ENCODE measurements at places on chromosomes 3 and 15. TPM values are rescaled to one million over a fixed set of nuclear protein-coding genes. Genes with fewer than 3 reads are reported as not detected.

- DNase-seq = no peak
Measured at GRCh38 chr3:31919528-31919927, 61.5 kb downstream of the OSBPL10 start.

Gene SAMD7
- not detected for polyA plus RNA-seq

Gene CACNA2D2
- 8.2 TPM for polyA plus RNA-seq

Gene NCK1
- 29.0 TPM for polyA plus RNA-seq

Gene SHQ1
- polyA plus RNA-seq = 11.6 TPM

DNA sequence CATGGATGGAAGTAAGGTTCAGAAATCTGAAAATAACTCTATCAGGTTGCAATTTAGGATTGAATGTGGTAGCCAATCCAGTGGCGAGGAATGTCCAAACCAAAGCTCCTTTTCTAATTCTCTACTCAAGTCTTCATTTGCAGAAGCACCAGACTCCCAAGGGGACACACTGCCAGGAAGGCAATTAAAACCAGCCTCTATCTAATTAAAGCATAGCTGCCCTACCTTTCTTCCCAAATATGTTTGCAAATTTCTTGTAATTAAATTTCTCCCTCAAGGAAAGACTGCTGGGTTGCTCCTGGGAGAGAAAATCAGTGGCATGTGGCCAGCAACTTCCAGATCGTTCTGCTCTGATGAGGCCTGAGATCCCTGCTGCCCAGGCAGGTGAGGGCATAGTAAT is 153.4 kb upstream of the MCTP2 start:
- no peak for DNase-seq

DNA sequence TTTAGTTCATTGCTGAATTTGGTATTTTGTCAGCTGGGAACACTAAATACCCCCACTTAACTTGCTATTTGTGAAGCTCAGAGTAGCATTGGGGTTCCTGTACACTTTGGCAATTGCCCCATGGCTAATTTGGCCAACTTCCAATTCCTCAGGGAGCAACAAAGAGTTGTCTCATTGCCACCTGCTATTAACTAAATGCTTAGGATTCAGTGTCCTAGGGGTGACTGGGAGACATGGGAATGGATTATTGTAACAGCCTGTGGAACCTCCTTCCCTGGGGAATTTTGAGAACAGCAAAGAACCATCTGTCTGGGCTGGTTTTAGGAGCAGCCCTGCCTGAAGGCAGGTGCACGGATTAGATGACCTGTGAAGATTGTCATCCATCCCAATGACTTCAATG is 437.4 kb upstream of the TPRG1 start:
- peak; percentile 11 for DNase-seq

GRCh38 chr3:174873832-174874657 is 14.9 kb downstream of the NAALADL2 start:
- no peak for DNase-seq

DNA sequence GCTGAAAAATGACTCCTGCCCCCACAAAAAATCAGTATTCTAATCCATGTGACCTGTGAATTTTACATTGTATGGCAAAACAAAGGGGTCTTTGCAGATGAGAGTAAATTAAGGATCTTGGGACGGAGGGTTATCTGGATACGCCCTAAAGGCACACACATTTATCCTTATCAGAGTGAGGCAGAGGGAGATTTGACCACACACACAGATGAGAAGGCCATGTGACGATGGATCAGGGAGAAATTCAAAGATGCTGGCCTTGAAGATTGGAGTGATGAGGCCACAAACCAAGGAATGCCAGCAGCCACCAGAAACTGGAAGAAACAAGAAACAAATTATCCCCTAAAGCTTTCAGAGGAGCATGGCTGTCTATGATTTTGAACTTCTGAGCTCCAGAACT is 288.5 kb downstream of the XXYLT1 start:
- no peak for DNase-seq

DNA sequence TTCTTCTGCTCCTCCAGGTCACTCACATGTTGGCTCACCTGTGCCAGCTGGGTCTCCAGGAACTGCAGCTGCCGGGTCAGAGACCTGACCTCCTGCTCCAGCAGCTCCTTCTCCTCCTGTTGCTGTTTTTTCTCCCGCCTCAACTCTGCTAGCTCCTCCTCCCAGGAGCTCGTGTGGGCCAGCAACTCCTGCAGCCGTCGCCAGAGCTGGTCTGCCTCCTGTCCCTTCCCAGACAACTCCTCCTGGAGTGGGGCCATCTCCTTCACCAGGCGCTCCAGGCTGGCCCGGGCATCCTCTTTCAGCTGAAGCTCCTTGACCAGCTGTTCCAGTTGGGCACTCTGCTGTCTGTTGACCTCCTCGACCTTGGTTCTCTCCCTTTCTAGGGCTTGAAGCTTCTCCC is 24.5 kb downstream of the CXCR6 start:
- no peak for DNase-seq

GRCh38 chr3:180630371-180630770 is 28.4 kb downstream of the TTC14 start:
- DNase-seq = no peak

DNA sequence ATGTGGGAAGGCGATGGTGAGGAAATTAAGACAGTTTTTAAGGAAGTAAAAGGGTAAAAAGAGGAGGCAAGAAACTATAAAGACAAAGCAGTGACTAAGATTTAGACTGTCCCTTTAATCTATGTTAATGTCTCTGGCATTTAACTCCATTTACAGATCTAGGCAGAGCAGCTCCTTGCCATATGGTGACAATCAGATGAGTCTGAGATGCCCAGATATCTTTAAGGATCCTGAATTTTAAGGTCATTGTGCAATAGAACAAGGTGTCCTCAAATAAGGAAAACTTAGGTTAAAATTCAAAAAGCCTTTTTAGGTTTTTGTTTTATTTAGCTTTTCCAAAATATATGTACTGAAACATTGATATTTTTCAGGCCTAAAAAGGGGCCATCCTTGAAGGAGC is 24.1 kb downstream of the RASGRP1 start:
- DNase-seq = no peak

DNA sequence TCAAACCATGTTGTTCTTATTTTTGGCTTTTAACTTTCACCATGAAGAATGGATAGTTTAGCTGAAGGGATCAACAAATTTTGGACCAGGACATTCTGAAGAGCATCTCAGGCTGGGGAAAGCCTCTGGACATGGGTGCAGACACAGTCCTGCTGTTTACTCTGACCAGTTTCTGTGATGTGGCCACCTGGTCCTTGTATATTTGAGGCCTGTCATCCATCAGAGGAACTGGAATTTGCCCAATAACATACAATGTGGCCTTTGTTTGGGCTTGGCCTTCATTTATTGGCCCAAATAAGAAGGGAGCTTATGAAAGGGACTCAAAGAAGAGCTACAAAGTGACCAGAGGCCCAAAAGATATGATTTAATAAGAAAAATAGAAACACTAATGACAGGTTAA is 127.9 kb downstream of the MYRIP start:
- DNase-seq = no peak

DNA sequence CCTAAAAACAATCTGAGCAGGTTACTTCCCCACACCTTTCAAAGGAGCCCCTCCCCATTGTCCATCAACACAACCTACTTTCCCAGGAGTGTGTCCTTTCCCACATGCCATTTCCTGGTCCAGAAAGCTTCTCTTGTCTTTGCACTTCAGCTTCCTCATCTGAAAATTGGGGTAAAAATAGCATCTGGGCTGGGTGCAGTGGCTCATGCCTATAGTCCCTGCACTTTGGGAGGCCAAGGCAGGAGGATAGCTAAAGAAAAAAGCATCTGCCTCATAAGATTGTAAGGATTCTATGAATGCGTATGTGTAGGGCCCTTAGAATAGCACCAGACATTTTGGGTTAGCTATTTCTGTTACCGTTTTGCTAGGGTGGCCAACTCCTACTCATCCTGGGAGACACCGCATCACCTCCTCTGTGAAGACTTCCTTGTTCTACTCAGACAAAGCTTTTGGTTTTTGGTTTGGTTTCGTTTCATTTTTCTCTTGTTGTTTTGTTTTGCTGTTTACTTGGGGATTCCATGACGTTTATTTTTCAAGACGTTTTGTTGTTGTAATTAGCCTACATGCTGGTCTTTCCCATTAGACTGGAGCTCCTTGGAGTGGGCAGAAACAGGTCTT is 224.4 kb upstream of the TLE3 start:
- DNase-seq = no peak

GRCh38 chr15:96160269-96160668 is 170.2 kb upstream of the NR2F2 start:
- DNase-seq = peak; percentile 73

DNA sequence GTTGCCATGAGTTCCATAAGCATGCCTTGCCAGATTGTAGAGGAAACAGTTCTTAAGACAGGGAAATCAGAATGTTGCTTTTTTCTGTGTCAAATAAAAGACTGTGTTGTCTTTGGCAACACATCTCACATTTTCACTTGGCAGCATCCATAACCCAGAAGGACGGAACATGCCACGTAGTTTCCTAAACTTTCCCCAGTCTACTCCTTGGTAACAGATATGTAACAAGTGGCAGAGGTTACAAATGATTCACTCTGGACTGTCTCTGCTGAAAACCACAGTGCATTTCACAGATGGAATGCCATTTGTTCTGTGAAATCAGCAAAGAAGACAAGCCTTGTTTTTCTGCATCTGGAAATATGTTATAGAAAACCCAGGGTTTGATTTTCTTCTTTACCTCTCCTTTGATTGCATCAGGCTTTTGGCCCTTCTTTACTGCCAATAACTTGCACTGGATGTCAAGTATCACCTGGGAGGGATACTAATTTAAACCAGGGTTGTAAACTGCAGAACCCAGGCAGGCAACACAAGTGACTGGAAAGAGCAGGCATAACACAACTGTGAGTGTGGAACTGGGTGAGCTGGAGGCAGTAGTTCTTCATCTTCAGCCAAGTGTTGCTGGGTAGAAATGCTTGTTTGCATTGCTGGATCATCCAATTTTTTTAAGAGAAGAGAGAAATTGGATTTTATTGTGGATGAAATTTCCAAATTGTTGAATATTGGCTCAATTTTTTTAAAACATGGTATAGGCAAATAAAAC is 124.4 kb upstream of the FOXB1 start:
- no peak for DNase-seq

Gene CLSTN2
- 2.5 TPM for polyA plus RNA-seq

GRCh38 chr15:65249641-65250040 is 37.0 kb downstream of the PARP16 start:
- no peak for DNase-seq

Gene IL20RB
- polyA plus RNA-seq = 0.97 TPM

DNA sequence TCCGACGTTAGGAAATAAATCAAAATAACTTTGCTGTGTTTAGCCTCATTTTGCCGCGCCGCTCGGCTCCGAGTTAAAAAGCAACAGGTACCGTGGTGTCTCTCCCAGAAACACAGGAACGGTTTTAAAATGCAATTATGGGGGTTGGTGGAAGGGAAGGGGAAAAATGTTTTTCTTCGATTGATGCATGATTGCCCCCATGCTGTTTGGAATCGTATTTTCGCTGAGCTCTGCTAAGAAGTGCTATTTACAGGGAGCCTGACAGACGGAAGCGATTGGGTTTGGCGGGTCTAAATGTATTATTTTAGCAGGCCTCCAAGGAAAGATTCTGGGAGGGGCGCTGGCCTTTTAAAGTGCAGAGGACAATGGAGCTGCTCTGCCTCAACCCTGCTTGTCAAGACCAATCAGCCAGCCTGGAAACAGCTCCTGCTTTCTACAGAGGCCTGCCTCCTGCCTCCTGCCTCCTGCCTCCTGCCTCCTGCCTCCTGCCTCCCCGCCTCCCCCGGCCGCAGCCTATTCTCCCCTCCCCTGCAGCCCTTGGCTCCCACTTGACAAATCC is 156.7 kb upstream of the TLE3 start:
- peak; percentile 50 for DNase-seq

GRCh38 chr3:99394831-99395778 is 243.3 kb upstream of the COL8A1 start:
- DNase-seq = no peak

DNA sequence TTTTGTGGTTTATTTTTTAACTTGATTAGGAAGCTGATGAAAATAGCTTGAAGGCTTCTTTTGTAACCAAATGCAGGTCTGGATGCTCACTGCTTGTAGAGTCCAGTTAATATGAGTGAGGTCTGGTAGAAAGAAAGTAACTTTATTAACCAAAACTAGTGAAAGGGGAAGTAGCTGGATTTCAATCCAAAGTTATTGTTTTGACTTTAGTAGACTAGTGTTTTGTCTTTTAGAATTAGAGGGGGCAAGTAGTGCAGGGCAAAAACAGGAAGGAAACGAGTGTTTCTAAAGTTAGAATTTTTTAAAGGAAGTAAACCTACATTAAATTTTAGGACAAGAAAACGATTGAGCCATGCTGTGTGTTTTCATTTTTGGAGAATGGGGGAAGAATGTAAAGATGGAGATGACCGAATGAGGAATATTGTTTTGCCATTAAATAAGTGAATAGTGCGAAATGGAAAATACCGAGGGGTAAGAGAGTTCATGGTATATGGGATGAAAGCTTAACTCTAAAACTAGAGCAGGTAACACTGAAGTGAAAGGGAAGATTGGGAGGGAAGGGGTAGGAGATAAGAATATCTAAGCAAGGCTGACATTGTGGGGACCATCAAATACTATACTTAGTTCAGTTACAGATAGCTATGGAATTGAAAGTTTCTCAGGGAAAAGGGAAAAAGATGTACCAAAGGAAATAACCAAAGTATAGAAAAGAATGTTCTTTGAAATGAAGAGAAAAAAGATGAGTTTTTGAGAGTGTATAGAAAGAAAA is 40.0 kb downstream of the USP3 start:
- no peak for DNase-seq

DNA sequence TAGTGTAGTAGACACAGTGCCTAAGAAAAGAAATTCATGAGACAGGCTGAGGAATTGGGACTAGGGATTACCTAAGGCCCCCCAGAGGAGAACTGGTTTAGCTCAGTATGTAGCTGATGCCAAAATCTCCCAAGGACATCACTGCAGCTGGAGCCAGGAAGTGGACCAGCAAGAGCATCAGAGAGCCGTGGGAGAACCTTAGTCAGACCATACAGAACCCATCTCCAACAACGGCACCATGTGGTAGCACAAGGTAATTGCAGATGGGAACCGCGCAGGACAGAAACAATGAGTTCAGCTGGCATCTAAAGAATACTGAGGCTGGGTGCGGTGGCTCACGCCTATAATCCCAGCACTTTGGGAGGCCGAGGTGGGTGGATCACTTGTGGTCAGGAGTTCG is 81.7 kb downstream of the WNT5A start:
- DNase-seq = no peak

- DNase-seq = peak; percentile 97
Measured at GRCh38 chr3:49028673-49029562, at the start of gene IMPDH2. IMPDH2 (minus strand) TSS chr3:49029398; CDS start chr3:49029350, 48 bp downstream.

DNA sequence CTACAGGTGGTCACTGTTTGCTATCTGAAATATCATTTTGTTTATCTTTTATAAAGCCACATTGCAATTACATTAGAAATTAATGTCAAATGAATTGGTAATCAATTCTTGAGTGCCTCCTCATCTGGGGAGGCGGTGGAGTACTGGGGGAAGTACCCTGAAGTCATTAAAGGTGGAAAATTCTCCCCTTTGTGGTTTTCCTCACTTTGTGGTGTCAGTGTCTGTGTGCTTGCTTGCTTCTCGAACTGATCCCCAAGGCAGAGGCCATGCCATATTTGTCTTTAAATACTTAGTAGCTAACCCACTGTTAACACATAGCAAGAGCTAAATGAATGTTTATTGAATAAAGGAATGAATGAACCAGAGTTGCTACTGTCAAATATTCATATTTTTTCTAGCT is 40.5 kb upstream of the CCK start:
- no peak for DNase-seq

Gene FSIP1
- polyA plus RNA-seq = 0.94 TPM
